Occipital lobe (tissue), 3 donors: ENCODE measurements at places on chromosomes 13 and 19. TPM values are rescaled to one million over a fixed set of nuclear protein-coding genes. Genes with fewer than 3 reads are reported as not detected.

- DNase-seq = no peak
These were observed 11.9 kb upstream of the SEMA6B start for GRCh38 chr19:4571305-4571917.

- DNase-seq = no peak
These were observed 25.9 kb upstream of the GATAD2A start for GRCh38 chr19:19379527-19379926.

GRCh38 chr13:65112531-65112941 is 2117.6 kb downstream of the PCDH9 start:
- no peak for DNase-seq

- no peak for DNase-seq
These were observed 8.9 kb downstream of the AP1M1 start for GRCh38 chr19:16206637-16207036.

The CEACAM20 gene
- not detected for total RNA-seq

- DNase-seq = no peak
These were observed 399.9 kb downstream of the NDFIP2 start for GRCh38 chr13:79880818-79881217.

The C19orf53 gene
- 15.8 TPM for total RNA-seq

DNA sequence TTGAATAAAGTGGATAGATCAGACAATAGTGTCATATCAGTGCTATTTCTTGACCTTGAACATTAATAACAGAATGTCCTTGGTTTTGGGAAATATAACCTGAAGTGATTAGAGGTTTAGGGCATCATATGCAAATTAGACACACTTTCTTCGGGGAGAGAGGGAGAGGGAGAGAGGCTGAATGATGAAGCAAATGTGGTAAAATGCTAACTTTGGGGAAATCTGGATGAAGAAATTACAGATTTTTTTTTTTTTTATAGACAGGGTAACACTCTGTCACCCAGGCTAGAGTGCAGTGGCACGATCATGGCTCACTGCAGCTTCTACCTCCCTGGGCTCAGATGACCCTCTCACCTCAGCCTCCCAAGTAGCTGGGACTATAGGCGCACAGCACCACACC is 3.9 kb upstream of the NCR1 start:
- no peak for DNase-seq

DNA sequence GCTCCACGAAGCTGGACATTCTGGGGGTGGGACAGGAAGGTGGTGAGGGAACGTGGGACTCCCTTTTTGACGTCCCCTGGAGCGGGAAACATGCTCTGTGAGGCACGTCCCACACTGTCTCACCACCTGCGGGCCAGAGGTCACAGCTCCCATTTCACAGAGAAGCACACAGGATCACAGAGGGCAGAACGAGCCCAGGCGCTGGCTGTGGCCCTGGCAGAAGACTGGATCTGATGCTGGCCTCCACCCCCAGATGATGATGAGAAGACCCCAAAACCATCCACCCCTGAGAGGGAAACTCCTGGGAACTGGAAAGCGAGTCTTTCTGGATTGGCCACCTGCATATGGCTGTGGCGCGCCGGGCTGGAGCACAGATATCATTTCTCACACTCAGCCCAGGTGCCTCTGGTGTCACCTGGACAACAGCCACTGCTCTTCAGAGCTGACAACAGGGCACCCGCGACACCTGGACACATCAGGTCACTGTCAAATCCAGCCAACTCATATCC is 216.2 kb downstream of the TUBA3C start:
- no peak for DNase-seq

The LILRB1 gene
- not detected for total RNA-seq

DNA sequence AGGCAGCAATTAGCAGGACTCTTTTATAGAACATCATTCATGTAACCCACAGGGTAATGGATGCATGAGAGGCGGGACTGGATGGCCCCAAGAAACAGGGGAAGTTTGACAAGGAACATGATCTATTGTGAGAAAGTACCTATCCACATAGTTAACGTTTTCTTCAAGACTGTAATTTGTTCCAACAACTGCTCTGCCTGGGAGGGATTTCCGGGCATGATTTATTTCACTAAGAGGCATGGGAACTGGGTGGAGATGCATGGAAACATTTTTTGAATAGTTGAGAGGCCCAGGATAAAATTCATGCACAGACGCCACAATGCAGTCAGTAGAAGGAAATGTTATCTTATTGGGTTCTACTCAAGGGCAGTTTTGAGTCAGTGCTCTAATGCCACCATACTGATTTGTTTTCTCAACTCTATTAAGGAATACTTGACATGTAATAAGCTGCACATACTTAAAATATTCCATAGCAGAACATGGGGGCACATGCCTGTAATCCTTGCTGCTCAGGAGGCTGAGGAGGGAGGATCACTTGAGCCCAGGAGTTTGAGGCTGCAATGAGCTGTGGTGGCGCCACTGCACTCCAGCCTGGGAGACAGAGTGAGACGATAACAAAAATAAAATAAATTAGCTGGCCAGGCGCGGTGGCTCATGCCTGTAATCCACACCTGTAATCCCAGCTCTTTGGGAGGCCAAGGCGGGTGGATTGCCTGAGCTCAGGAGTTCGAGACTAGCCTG is 9.9 kb upstream of the ATG4D start:
- no peak for DNase-seq

DNA sequence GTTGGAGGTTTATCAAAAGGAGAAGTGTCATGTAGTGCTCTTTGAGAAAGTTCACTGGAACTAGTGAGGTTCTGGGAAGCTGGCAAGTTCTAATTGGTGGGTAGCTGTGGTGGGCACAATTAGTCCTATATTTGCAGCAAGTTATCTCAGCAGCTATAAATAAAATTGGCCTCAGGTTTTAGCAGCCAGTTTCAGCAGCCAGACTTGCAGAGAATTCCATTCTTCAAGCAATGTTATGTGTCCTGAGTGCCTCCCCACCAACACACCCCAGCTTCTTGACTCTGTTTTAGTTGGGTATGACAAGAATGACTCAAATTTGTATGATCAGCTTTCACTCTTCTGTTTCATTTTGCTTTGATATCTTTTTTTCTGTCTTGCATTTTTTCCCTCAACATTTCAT is 4.7 kb downstream of the IFT88 start:
- no peak for DNase-seq

DNA sequence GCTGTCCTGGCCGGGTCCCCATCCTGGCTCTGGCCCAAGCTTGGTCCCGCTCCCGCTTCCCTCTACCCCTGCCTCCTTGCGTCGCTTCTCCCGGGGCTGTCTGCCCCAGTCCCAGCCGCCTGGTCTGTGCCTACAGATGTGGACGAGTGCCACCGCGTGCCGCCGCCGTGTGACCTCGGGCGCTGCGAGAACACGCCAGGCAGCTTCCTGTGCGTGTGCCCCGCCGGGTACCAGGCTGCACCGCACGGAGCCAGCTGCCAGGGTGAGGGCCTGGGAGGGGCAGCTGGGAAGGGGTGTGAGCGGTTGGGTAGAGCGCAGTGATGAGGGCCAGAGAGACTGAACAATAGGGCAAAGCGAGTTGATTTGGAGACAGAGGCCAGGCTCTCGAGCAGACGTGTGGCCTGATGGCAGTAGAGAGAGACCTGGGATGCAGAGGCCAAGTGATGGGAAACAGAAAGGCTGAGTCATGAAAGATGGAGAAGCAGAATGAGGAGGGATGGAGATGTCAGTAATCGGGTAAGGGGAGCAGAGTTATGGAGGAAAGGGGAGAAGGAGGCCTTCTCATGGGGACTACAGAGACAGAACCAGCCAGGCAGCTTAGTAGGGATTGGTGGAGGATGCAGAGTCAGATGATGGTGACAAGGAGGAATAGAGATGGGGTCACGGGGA is 9.4 kb downstream of the LTBP4 start:
- DNase-seq = no peak

The POSTN gene
- 3.4 TPM for total RNA-seq

The ALG11 gene
- 32.0 TPM for total RNA-seq

The TDRD12 gene
- 0.94 TPM for total RNA-seq

GRCh38 chr19:1079566-1080111 is 12.7 kb downstream of the ARHGAP45 start:
- no peak for DNase-seq

The FBXO17 gene
- 3.6 TPM for total RNA-seq

The ZNF536 gene
- total RNA-seq = 28.1 TPM

GRCh38 chr19:7292352-7292949 is 1.8 kb downstream of the INSR start:
- no peak for DNase-seq

DNA sequence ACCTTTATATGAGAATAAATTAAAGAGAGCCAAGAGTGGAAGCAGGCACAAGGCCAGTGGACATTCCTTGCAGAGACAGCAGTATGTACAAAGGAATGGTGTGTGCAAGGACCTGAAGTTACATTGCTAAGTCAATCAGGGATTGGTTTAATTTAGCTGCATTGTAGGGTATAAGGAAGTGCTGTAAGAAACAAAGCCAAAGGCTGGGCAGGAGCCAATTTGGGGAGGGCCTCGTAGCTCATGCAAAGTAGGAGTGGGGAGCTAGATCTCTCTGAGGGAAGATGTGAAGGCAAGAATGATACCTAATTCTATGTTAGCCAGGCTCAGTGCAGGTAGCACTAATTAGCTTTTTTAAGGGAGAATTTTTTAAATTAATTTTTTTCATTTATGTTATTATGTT is 76.7 kb downstream of the SLAIN1 start:
- DNase-seq = no peak

The GPR12 gene
- total RNA-seq = 34.8 TPM

- no peak for DNase-seq
These were observed 5.3 kb downstream of the NDUFA3 start for GRCh38 chr19:54107876-54108490.

The ATXN8OS gene
- total RNA-seq = 2.2 TPM

The ZNF793 gene
- 51.3 TPM for total RNA-seq

DNA sequence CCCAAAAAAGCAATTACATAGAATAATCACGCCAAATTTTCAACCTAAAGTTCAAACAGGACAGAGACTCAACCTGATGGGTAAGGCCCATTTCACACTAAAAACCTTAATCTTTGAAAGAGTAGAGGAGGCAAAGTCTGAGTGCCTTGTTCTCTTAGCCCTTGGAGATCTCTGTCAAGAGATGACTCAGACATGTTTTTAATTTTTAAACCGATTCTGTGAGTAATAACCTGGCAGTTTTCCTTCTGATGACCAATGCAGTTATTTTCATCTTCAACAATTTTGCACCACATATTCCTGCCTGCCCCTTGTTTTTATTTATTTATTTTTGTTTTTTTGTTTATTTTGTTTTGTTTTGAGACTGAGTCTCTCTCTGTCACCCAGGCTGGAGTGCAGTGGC is 11.5 kb upstream of the TNFSF9 start:
- no peak for DNase-seq

- no peak for DNase-seq
These were observed 112.2 kb downstream of the PAN3 start for GRCh38 chr13:28250542-28250941.

The FFAR1 gene
- not detected for total RNA-seq

DNA sequence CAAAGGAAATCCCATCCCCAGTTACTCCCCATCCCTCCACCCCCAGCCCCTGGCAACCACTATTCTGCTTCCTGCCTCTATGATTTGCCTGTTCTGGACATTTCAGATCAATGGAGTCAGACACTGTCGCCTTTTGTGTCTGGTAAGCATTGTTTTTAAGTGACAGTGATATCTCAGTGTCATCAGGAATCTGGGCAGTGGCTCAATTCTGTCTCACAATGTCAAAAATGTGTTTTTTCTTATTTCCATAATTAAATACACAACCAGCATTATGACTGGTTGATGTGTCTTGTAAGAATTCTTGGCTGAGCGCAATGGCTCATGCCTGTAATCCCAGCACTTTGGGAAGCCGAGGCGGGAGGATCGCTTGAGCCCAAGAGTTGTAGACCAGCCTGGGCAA is 20.2 kb upstream of the PGLS start:
- DNase-seq = no peak

The MADCAM1 gene
- total RNA-seq = 0.16 TPM

DNA sequence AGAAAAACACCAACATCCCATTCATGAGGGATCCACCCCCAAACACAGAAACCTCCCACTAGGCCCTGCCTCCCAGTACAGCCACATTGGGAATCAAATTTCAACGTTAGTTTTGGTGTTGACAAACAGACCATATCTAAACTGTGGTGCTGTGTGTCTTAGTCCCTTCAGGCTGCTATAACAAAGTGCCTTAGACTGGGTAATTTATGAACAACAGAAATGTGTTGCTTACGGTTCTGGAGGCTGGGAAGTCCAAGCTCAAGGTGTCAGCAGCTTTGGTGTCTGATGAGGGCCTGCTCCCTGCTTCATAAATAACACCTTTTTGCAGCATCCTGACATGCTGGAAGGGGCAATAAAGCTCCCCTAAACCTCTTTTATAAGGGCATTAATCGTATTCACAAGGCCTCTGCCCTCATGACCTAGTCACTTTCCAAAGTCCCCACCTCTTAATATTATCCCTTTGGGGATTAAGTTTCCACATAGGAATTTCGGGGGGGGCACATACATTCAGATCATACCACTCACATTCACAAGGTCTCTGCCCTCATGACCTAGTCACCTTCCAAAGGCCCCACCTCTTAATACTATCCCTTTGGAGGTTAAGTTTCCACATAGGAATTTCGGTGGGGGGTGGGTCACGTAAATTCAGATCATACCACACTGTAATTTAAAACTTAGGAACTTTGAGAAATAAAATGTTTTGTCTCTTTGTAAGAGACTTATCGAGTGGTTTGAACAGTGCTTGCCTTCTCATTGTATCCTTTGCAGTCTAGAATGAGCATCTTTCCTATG is 27.5 kb downstream of the ZNF507 start:
- DNase-seq = no peak

DNA sequence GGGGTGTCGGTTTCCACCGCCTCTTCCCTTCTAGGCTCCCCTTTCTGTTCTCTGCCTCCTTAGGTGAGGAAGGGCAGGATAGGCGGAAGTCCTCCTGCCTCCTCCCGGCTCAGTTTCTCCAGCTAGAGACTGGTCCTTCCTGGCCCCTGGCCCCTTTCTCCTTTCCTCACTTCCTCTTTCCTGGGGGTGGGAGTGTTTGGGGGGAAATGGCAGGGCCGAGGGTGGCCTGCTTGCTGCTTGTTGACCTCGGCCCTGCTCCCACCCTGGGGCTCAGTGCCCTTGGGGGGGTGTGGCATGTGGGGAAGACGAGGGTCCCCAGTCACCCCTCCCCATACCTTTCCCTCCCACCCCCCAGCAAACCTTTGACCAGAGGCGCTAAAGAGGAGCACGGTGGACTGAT is 5.0 kb downstream of the U2AF2 start:
- no peak for DNase-seq

GRCh38 chr19:41575998-41576397 is at the start of gene CEACAM21:
Gene CEACAM21, plus strand, starts transcription at chr19:41576166. Its CDS starts 109 bp downstream, at chr19:41576275.
- DNase-seq = no peak
